Naive thymus-derived CD8-positive, alpha-beta T cell (primary cell): ENCODE measurements at places on chromosomes 2 and 18. TPM values are rescaled to one million over a fixed set of nuclear protein-coding genes. Genes with fewer than 3 reads are reported as not detected.

- H3K4me1 ChIP-seq: no peaks in the 10 kb centered on the region
- DNase-seq: no peak
- peaks cover 4% of the 10 kb centered on the region for H3K27me3 ChIP-seq
- H3K27ac ChIP-seq: no peak overlapping the region
- H3K36me3 ChIP-seq: no peaks in the 10 kb centered on the region
Observed at GRCh38 chr18:10374636-10375293, 79.7 kb upstream of the APCDD1 start.

Gene DUSP2
- total RNA-seq: 31.5 TPM

GRCh38 chr18:13680612-13681011 is 45.7 kb downstream of the FAM210A start:
- H3K36me3 ChIP-seq: peaks cover 5% of the 10 kb centered on the region
- no peak overlapping the region for H3K27ac ChIP-seq
- H3K4me1 ChIP-seq: peaks cover 11% of the 10 kb centered on the region

DNA sequence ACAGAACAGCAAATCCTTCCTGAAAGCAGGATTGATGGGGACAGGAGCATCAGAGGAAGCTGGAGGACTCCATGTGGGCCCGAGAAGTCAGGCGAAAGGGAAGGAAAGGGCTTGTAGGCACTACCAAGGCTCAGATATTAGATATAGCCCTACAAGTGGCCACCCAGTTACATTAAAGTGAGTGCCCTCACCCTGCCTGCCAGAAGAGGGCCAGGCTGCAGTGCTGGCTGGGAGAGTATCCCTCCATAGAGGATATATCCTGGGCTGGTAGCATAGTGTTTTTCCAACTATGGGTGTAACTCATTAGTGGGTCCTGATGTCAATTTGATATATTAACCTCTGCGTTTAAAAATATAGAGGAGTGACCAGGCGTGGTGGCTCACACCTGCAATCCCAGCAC is 285.2 kb downstream of the MYCN start:
- H3K27me3 ChIP-seq: peaks cover 20% of the 10 kb centered on the region
- no peak overlapping the region for H3K27ac ChIP-seq
- no peak for DNase-seq
- H3K4me3 ChIP-seq: no peak overlapping the region

DNA sequence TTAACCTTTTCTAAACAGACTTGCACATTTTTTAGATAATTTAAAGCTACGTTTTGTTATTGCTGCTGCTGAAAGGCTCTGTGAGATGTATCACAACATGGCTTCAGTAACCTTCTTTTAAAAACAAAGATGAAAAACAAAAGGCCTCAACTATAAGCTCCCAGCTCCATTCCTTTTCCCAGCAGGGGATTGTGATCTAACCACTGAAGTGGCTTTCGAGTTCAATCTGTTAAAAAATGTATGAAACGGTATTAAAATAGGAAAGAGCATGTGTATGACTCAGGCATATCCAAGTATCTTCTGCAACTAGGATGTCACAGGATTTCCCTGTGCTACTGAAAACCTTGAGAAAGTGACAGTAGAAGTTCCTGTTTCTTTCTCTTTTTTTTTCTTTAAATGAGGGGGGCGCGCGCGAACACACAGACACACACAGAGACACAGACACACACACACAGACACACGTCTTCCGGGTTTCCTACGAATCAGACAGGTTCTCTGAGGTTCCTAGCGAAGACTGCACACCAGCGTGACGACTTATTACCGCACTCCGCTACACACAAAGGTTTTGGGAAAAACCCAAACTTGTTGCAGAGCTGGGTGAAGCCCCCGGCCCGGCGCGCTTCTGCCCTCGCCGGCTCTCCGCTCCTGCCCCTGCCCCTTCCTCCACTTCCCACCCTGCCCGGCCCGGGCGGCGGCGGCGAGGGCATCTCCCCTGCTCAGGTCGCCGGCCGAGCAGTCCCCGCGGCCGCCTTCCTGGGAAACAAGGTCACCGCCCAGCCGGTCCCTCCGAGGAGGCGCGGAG is 86.8 kb downstream of the RBMS1 start:
- H3K27me3 ChIP-seq: no peaks in the 10 kb centered on the region
- no peaks in the 10 kb centered on the region for H3K36me3 ChIP-seq
- peak overlapping the region; percentile 92 for H3K27ac ChIP-seq

Gene SDC1
- total RNA-seq: not detected

- H3K36me3 ChIP-seq: peaks cover 5% of the 10 kb centered on the region
- H3K4me1 ChIP-seq: peaks cover 11% of the 10 kb centered on the region
- H3K27ac ChIP-seq: no peak overlapping the region
- H3K4me3 ChIP-seq: no peak overlapping the region
- H3K27me3 ChIP-seq: peaks cover 3% of the 10 kb centered on the region
Observed at GRCh38 chr2:102100371-102101096, 42.0 kb upstream of the IL1R1 start.

Gene HADHB
- 58.0 TPM for total RNA-seq

GRCh38 chr2:72141881-72142451 is 5.7 kb downstream of the CYP26B1 start:
- H3K27me3 ChIP-seq: peaks cover 42% of the 10 kb centered on the region
- peaks cover 3% of the 10 kb centered on the region for H3K36me3 ChIP-seq
- no peak for DNase-seq
- H3K27ac ChIP-seq: no peak overlapping the region

GRCh38 chr2:48131539-48132270 is 225.4 kb upstream of the FBXO11 start:
- no peaks in the 10 kb centered on the region for H3K4me1 ChIP-seq
- peaks cover 4% of the 10 kb centered on the region for H3K36me3 ChIP-seq
- no peaks in the 10 kb centered on the region for H3K27me3 ChIP-seq
- H3K4me3 ChIP-seq: no peak overlapping the region
- no peak overlapping the region for H3K27ac ChIP-seq

- peak overlapping the region; percentile 94 for H3K27ac ChIP-seq
- H3K4me1 ChIP-seq: peaks cover 63% of the 10 kb centered on the region
- H3K36me3 ChIP-seq: peaks cover 34% of the 10 kb centered on the region
- DNase-seq: no peak
- peak overlapping the region; percentile 99 for H3K4me3 ChIP-seq
Observed at GRCh38 chr2:42569883-42570282, 1.5 kb downstream of the MTA3 start.

DNA sequence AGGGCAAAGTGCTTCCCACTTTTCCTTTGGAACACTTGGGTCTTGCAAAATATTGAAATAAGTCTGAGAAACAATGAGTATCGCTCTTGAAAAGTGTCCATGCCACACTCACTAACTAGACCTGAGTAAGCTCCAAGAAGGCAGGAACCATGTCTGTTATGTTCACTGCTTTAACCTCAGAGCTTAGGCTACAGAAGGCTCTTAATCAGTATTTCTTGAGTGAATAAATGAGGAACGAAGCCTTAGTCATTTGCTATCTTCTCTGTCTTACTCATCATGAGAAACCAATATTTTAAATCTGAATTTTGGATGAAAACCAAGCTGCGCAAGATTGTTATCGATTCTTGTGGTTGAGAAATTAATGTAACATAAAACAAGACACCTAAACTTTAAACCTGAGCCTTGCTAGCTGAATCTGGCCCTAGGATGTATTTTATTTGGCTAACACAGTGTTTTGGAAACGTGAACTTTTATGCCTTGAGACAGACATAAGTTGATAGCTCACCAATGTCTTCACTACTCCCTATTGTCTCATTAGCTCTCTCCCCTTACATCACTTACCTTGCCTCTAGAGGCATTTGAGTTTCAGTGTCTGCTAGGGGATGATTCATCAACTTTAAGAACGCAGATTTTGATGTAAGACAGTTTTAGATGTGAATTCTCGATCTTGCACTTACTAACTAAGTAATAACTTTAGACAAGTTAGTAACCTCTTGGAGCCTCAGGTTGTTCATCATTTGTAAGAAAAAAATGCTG is 392.8 kb upstream of the MEIS1 start:
- no peak for DNase-seq
- H3K36me3 ChIP-seq: no peaks in the 10 kb centered on the region
- H3K27ac ChIP-seq: no peak overlapping the region
- no peak overlapping the region for H3K4me3 ChIP-seq
- no peaks in the 10 kb centered on the region for H3K27me3 ChIP-seq

DNA sequence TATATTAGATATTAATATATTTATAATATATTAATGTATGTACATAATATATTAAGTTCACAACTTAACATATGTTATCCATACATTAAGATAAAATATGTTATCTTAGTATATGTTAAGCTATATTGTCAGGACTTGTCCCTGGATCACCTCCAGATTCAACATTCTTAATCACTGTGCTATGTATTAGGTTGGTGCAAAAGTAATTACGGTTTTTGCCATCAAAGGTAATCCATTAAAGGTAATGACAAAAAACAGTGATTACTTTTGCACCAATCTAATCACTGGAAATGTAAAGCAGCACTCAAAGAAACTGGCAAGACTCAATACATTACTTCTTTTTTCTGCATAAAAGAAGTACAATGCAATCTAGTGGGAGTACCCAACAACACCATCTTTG is 1099.0 kb upstream of the SLC39A10 start:
- peaks cover 2% of the 10 kb centered on the region for H3K27me3 ChIP-seq
- no peaks in the 10 kb centered on the region for H3K36me3 ChIP-seq
- no peaks in the 10 kb centered on the region for H3K4me1 ChIP-seq
- no peak overlapping the region for H3K4me3 ChIP-seq
- no peak for DNase-seq
- H3K27ac ChIP-seq: no peak overlapping the region

Gene IAH1
- total RNA-seq: 47.0 TPM

DNA sequence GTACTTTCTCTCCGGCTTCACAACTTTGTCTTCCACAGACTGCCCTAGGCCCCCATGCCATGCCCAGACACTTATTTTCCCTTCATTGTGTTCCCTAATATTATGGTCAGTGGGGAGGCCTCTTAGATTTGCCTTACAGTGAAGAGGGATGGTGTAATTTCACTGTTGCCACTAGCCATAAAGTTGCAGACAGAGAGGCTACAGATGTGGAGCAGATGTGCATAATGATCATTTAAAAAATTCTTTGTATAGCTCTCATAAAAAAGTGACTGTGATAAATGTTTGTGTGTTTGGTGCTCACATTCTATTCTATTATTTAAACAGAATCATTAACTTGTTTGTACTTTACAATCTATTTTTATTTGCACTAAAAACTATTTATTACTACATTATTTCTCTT is 67.5 kb upstream of the FN1 start:
- no peaks in the 10 kb centered on the region for H3K27me3 ChIP-seq
- no peak for DNase-seq
- no peak overlapping the region for H3K4me3 ChIP-seq
- no peak overlapping the region for H3K27ac ChIP-seq
- H3K4me1 ChIP-seq: peaks cover 8% of the 10 kb centered on the region
- no peaks in the 10 kb centered on the region for H3K36me3 ChIP-seq

DNA sequence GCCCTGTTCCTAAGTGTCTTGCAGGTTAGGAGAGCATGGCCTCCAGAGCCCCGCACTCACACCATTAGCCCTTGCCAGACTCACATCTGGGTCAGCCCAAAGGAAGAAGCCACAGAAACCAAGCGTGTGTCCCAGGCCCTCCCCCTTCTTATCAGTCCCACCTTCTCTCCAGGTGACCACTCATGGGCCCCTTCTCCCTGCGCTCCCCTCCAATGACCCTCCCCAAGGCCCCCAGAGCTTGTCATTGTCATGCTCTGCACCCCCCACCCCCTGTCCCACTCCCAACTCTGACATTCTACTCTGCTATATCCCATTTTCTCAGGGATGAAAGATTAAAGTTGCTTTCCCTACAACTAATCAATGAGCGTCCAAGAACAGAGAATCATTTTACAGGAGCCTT is 30.1 kb downstream of the CAPN14 start:
- H3K27me3 ChIP-seq: no peaks in the 10 kb centered on the region
- no peak overlapping the region for H3K27ac ChIP-seq
- no peaks in the 10 kb centered on the region for H3K4me1 ChIP-seq

Gene TMEM37
- 0.36 TPM for total RNA-seq
